ENCODE measurements at places on chromosomes 12 and 14. TPM values are rescaled to one million over a fixed set of nuclear protein-coding genes. Genes with fewer than 3 reads are reported as not detected.

The KRT75 gene
- not detected for total RNA-seq

The BEGAIN gene
- total RNA-seq = 0.85 TPM

- no peaks in the 10 kb centered on the region for H3K4me1 ChIP-seq
- H3K27me3 ChIP-seq = no peaks in the 10 kb centered on the region
- no peak for DNase-seq
- H3K4me3 ChIP-seq = no peak overlapping the region
- H3K36me3 ChIP-seq = no peaks in the 10 kb centered on the region
- H3K27ac ChIP-seq = no peak overlapping the region
Measured at GRCh38 chr12:69115951-69116350, 123.4 kb upstream of the CPSF6 start.

DNA sequence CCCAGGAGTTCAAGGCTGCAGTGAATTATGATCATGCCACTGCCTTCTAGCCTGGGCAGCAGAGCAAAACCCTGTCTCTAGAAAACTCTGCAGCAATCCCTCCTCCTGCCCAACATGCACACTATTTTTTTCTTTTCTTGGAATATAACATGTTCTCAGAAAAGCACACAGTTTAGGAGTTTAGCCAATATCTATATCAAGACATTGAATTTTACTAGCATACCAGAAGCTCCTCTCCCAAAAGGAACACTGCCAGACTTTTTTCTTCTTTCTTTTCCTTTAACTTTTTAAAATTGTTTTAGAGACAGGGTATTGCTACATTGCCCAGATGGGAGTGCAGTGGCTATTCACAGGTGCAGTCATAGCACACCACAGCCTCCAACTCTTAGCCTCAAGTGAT, 107.1 kb upstream of the AEBP2 start:
- H3K4me3 ChIP-seq = no peak overlapping the region
- no peak for DNase-seq
- H3K27ac ChIP-seq = no peak overlapping the region
- no peaks in the 10 kb centered on the region for H3K27me3 ChIP-seq

Measured in thoracic aorta (tissue), 2 donors.